ENCODE measurements at places on chromosomes 16 and 17. TPM values are rescaled to one million over a fixed set of nuclear protein-coding genes. Genes with fewer than 3 reads are reported as not detected.

Gene ABCA8
- total RNA-seq: 4.7 TPM

GRCh38 chr16:66399930-66400329 is 27.2 kb upstream of the BEAN1 start:
- H3K27ac ChIP-seq: no peak overlapping the region
- DNase-seq: peak; percentile 32
- no peaks in the 10 kb centered on the region for H3K36me3 ChIP-seq
- peaks cover 11% of the 10 kb centered on the region for H3K4me1 ChIP-seq

DNA sequence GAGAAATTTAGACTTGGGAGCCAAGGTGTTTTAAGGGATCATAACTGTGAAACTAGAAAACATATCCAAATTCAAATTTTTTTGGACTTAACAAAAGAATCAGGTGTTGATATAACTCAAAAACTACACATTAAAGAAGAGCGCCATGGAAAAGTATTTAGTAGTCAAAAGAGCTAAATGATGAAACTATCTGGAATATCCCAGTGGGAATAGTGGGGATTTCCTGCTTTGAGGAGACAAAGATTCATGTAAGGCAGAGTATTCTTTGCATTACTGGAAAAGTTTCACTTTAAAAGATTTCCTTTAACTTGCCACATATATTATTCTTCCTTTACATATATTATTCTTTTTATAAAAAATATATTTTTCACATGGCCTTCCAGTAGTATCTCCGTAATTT is 40.3 kb upstream of the VPS4A start:
- no peak overlapping the region for H3K4me3 ChIP-seq
- peaks cover 6% of the 10 kb centered on the region for H3K4me1 ChIP-seq
- H3K36me3 ChIP-seq: peaks cover 19% of the 10 kb centered on the region
- no peak for DNase-seq
- H3K27ac ChIP-seq: no peak overlapping the region
- H3K27me3 ChIP-seq: no peaks in the 10 kb centered on the region

Gene SPATA32
- total RNA-seq: not detected

GRCh38 chr17:29143894-29144293 is 36.3 kb downstream of the MYO18A start:
- peaks cover 48% of the 10 kb centered on the region for H3K4me1 ChIP-seq
- no peaks in the 10 kb centered on the region for H3K36me3 ChIP-seq
- H3K4me3 ChIP-seq: no peak overlapping the region

Gene ZFPM1
- total RNA-seq: 24.0 TPM

DNA sequence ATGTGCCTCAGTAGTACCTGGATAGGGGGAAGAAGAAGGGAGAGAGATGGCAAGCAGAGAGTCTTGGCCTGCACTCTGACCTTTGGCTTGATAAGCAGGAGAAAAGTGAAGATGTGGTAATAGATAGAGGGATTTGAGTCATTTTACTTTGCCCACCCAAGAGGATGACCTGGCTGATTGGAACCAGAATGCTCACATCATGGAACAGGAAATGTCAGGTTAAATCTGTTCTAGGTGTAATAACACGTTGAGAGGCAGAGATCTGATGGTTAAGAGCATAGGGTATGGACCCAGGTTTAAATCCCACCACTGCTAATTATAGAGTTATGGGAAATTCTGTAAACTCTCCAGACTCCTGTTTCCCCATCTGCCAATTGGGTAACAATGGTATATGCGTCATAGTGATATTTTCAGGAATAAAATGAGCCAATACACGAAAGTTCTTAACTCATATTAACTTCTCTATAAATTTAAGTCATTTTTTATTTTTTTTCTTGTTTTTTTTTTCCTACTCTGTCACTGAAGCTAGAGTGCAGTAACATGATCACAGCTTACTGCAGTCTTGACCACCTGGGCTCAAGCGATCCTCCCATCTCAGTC is 8.1 kb upstream of the CCL18 start:
- H3K27ac ChIP-seq: no peak overlapping the region
- DNase-seq: no peak
- H3K4me1 ChIP-seq: no peaks in the 10 kb centered on the region
- H3K27me3 ChIP-seq: peaks cover 29% of the 10 kb centered on the region
- no peaks in the 10 kb centered on the region for H3K36me3 ChIP-seq

- H3K4me3 ChIP-seq: no peak overlapping the region
- peaks cover 4% of the 10 kb centered on the region for H3K4me1 ChIP-seq
- no peaks in the 10 kb centered on the region for H3K36me3 ChIP-seq
- peaks cover 68% of the 10 kb centered on the region for H3K27me3 ChIP-seq
- H3K27ac ChIP-seq: no peak overlapping the region
Observed at GRCh38 chr17:79331492-79331891, 256.9 kb downstream of the ENGASE start.

- H3K4me1 ChIP-seq: peaks cover 17% of the 10 kb centered on the region
- no peak overlapping the region for H3K4me3 ChIP-seq
- no peaks in the 10 kb centered on the region for H3K27me3 ChIP-seq
- DNase-seq: no peak
- no peak overlapping the region for H3K27ac ChIP-seq
- peaks cover 3% of the 10 kb centered on the region for H3K36me3 ChIP-seq
Observed at GRCh38 chr17:75849724-75850123, 5.4 kb downstream of the WBP2 start.

DNA sequence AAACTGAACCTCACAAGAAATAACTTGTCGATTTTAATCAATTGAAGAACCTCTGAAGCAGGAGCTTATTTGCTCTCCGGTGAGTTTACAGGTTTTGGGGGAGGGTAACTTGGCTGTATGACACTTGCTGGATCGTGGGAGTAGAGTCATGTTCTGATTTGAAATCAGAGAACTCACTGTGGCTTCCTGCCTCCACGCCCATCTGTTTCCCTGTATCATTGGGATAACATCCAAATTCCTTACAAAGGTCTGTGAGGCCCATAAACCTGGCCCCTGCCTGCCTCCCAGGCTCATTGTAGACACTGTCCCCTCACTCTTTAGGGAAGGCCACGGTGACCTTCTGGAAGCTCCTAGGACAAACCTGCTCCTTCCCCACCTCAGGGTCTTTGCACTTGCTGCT is 48.3 kb downstream of the C17orf67 start:
- no peak overlapping the region for H3K27ac ChIP-seq
- no peak overlapping the region for H3K4me3 ChIP-seq
- DNase-seq: no peak
- no peaks in the 10 kb centered on the region for H3K36me3 ChIP-seq

- H3K4me3 ChIP-seq: peak overlapping the region; percentile 94
- peaks cover 17% of the 10 kb centered on the region for H3K4me1 ChIP-seq
- DNase-seq: no peak
- H3K27me3 ChIP-seq: peaks cover 22% of the 10 kb centered on the region
Observed at GRCh38 chr17:75031972-75032719, 14.6 kb downstream of the ATP5PD start.

GRCh38 chr17:43673516-43674323 is 12.0 kb upstream of the MEOX1 start:
- H3K4me3 ChIP-seq: peak overlapping the region; percentile 54
- DNase-seq: peak; percentile 83
- peaks cover 4% of the 10 kb centered on the region for H3K27me3 ChIP-seq
- H3K36me3 ChIP-seq: no peaks in the 10 kb centered on the region
- H3K4me1 ChIP-seq: peaks cover 68% of the 10 kb centered on the region

Gene ABCC12
- not detected for total RNA-seq

GRCh38 chr17:17714879-17715278 is 33.6 kb downstream of the RAI1 start:
- no peak overlapping the region for H3K27ac ChIP-seq
- DNase-seq: no peak
- peak overlapping the region; percentile 28 for H3K4me3 ChIP-seq

DNA sequence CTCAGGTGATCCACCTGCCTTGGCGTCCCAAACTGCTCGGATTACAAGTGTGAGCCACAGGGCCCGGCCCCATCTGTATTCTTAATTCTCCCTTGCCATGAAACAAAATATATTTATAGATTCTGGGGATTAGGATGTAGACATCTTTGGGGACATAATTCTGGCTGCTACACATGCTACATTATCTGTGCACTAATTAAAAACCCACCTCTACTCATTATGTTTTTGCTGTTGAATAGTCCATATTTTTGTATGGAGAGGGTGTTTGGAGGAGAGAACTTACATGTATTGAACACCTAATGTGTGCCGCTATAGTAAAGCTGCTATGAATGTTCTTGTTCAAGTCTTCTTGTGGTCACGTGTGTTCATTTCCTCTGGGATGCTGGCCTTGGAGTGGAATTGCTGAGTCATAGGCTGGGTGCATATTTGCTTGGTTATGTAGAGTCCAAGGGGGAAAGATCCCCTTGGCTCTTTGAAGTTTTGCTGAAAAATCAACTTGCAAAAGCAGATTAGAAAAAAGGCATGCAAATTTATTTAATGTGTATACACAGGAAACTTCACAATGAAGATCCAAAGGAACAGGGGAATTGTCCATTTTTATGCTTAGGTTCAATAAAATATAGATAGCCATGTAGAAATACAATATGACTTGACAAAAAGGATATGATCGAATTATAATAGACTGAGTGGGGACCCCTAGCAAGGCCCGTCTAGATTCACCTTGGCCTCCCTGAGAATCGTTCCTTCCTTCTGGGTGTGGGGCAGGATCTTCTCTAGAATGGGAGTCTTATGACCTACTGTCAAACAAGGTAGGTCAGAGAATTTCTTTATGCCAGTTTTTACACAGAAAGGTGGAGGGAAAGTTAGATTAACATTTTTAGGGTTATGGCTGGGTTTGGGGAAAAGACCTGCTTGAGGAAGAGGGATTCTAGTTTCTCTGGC is 42.1 kb upstream of the GPRC5B start:
- DNase-seq: peak; percentile 24
- H3K27ac ChIP-seq: no peak overlapping the region
- H3K4me3 ChIP-seq: no peak overlapping the region
- H3K36me3 ChIP-seq: no peaks in the 10 kb centered on the region
- H3K27me3 ChIP-seq: peaks cover 18% of the 10 kb centered on the region

GRCh38 chr16:31453255-31454204 is 5.8 kb upstream of the ARMC5 start:
- H3K27me3 ChIP-seq: no peaks in the 10 kb centered on the region
- H3K4me1 ChIP-seq: peaks cover 25% of the 10 kb centered on the region
- DNase-seq: no peak
- H3K4me3 ChIP-seq: peak overlapping the region; percentile 70
- no peaks in the 10 kb centered on the region for H3K36me3 ChIP-seq

GRCh38 chr17:62713086-62713881 is 85.8 kb downstream of the MRC2 start:
- H3K36me3 ChIP-seq: peaks cover 3% of the 10 kb centered on the region
- DNase-seq: no peak
- H3K4me3 ChIP-seq: no peak overlapping the region
- H3K27ac ChIP-seq: no peak overlapping the region
- H3K4me1 ChIP-seq: peaks cover 7% of the 10 kb centered on the region
- H3K27me3 ChIP-seq: peaks cover 20% of the 10 kb centered on the region

Gene EME1
- 18.7 TPM for total RNA-seq

GRCh38 chr17:31492880-31493655 is 101.6 kb downstream of the RAB11FIP4 start:
- no peak for DNase-seq
- H3K36me3 ChIP-seq: peaks cover 3% of the 10 kb centered on the region

- DNase-seq: no peak
- H3K27ac ChIP-seq: no peak overlapping the region
- H3K27me3 ChIP-seq: peaks cover 81% of the 10 kb centered on the region
- no peaks in the 10 kb centered on the region for H3K4me1 ChIP-seq
Observed at GRCh38 chr16:12903407-12904328, 2.3 kb downstream of the SHISA9 start.
